Naive thymus-derived CD4-positive, alpha-beta T cell (primary cell): ENCODE measurements at places on chromosomes 3 and 15. TPM values are rescaled to one million over a fixed set of nuclear protein-coding genes. Genes with fewer than 3 reads are reported as not detected.

CAMP gene
- not detected for total RNA-seq

CPNE9 gene
- total RNA-seq: not detected

PPP4R2 gene
- 61.0 TPM for total RNA-seq

WDR53 gene
- 22.1 and 22.7 TPM in 2 replicates for total RNA-seq

DNA sequence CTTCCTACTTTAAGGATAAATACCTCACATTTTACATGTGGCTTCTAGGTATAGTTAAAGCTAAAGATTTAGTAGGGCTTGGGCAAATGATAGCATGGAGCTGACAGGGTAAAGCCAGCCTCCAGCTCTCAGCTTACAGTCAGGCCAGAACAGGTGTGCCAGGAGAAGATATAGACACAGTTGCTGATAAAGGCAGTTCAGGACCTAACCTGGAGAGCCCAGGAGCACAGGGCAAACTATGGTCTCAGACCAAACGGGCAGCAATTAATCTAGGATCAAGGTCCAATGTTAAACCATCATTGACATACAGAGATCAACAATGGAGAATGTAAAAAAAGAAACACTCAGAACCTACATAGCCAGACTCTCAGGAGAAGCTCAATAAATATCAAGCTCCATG is 4.0 kb downstream of the WDR49 start:
- no peak for DNase-seq

GRCh38 chr15:41494190-41494921 is 682 bp downstream of the ITPKA start:
- DNase-seq: peak; percentile 20

DNA sequence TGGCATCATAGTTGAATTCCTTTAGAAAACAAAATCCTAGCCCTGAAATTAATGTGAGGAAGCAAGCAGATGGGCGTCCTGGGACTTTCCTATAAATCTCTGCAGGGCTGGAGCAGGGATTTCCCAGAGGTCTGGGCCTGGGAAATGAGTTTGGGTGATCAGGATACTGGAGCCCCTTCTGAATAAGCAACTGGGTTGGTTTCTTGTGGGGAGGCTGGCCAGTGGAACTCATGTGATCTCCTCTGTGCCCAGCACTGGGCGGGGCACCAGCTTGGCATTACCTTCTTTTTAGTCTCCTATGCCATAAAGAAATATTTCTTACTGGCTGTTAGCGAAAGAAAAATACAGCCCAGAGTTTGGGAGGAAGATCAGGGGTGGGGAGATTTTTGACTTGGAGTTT is 1.7 kb downstream of the THSD4 start:
- DNase-seq: no peak

DNA sequence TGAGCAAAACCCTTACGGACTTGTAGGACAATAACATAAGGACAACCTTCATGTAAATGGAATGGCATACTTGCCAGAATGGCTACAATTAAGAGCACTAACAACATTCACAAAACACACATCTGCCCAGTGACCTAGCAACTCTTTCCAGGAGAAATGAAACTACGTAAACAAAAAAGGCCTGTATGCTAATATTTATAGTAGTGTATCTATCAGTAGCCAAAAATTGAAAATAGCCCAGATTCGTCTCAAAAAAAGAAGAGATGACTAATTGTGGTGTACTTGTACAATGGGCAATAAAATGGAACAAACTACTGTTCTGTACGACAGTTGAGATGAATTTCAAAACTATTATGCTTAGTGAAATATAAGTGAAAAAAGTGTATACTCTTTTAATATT is 38.4 kb downstream of the CMC1 start:
- no peak for DNase-seq
